Osteocyte (in vitro differentiated cells): ENCODE measurements at places on chromosomes 4 and X. TPM values are rescaled to one million over a fixed set of nuclear protein-coding genes. Genes with fewer than 3 reads are reported as not detected.

Gene YY2
- 4.7 and 5.8 TPM in 2 replicates for total RNA-seq

Gene MSANTD1
- 0.83 and 1.1 TPM in 2 replicates for total RNA-seq

DNA sequence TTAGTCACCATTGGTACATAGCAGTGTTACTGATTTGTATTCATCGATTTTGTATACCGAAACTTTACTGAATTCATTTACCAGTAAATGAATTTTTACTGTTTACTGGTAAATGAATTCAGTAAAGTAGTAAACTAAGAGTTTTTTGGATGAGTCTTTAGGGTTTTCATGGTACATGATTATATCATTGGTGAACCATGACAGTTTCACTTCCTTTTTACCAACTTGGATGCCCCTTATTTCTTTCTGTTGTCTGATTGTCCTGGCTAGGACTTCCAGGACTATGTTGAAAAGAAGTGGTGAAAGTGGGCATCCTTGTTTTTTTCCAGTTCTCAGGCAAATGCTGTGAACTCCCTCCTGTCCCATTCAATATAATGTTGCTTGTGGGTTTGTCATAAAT is 494.9 kb downstream of the GALNTL6 start:
- no peak for DNase-seq

- DNase-seq = no peak
Observed at GRCh38 chrX:38342853-38343778, 9.3 kb upstream of the OTC start.

DNA sequence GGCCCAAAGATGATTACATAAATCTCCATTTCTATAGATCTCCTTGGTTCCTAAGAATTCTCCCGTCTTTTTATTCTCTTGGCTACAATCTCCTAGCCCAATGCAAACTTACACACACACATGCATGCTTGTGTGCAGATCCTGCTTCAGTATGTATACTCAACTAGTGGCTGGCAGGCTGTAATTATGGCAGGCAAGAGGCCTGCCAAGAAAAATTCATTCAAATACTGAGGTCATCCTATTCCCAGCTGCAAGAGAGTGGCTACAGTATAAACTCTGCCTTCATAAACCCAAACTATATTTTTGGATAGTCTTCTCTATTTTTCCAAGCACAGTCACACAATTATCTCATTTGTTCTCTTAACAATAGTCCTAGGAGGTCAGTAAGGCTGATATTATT is 95.2 kb downstream of the SHROOM4 start:
- DNase-seq = no peak

GRCh38 chr4:168408620-168409019 is 71.7 kb downstream of the DDX60L start:
- DNase-seq = no peak
